ENCODE measurements at places on chromosomes 4 and X.

GRCh38 chrX:96379951-96380350 lies 304.7 kb upstream of the DIAPH2 start:
- no peak for ATAC-seq

- ATAC-seq = no peak
Measured at GRCh38 chr4:153122855-153123254, 81.4 kb upstream of the TRIM2 start.

DNA sequence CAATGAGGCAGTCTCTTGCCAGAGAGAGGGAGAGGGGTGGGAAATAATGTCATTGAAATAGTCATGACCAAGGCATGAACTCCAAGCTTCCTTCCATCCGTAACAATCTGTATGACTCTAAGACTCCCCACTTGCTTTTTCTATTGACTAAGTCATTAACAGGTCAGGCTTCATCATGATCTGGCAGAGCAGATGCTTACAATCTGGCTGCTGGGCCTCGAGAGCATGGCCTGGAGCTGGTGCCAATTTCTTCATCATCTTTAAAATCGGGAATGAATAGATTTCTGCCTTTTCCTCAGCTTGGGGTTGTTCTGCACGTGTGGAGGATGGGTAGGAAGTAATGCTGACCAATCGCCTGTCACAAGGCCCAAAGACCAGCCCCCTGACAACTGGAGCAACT lies 280.6 kb upstream of the CLNK start:
- no peak for ATAC-seq

GRCh38 chr4:65651751-65652150 lies 18.5 kb downstream of the EPHA5 start:
- no peak for ATAC-seq

DNA sequence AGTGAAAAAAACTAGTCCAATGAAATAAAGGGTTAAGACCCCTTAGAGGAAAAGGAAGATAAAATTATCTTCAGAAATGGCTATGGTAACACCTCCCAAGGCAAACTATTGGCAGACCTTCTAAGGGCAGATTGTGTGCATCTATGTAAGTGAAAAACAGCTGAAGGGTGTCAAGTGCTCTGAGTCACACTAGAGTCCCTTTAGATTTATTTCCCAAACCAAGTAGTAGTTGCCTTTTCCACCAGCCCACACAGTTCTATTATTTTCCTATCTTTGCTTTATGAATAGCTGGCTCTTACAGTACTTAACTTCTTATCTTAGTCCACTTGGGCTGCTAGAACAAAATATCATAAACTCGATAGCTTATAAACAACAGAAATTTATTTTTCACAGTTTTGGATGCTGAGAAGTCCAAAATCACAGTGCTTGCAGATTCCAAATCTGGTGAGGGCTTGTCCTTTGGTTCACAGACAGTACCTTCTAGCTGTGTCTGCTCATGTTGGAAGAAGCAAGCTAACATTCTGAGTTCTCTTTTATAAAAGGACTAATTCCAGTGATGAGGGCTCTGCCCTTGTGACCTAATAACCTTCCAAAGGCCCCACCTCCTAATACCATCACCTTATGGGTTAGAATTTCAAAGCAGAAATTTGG lies 143.6 kb downstream of the GRID2 start:
- ATAC-seq = no peak

- no peak for ATAC-seq
Measured at GRCh38 chr4:139851639-139852038, 186.0 kb downstream of the MGST2 start.

DNA sequence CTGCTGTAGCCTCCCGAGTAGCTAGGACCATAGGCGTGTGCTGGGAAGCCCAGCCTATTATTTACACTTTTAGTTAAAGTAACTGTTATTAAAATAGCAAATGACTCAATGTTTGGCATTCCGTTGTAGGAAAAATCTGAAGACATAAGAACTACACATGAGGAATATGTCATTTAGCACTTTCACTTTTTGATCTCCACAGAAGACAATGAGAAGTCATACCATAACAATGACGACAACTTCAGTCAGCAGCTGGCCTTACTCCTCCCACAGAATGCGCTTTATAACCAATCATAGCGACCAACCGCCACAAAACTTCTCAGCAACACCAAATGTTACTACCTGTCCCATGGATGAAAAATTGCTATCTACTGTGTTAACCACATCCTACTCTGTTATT lies 6.7 kb downstream of the GPR34 start:
- ATAC-seq = no peak

DNA sequence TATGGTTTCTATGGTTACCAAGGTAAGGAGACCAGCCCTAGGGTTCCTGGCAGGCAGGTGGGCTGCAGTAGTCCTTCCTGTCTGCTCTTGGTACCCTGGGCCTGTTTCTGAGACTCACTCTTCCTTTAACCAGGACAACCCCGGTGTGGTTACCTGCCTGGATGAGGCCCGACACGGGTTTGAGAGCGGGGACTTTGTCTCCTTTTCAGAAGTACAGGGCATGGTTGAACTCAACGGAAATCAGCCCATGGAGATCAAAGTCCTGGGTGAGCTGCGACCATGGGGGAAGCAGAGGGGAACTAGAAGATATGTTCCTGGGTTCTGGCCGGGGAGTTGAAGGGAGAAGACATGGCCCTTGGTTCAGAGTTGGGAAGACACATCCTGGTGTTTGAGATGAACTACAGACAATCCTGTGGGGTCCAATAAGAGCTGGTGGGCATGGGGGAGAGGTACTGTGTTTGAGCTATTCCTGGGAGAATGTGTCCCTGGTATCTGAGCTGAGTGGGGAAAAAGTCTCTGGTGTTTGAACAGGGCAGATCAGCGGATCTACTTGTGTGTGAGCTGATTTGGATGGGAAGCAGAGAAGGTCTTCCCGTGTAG lies 7.8 kb downstream of the UBA1 start:
- ATAC-seq = no peak

GRCh38 chr4:76256032-76256431 lies 4.5 kb downstream of the FAM47E start:
- no peak for ATAC-seq

DNA sequence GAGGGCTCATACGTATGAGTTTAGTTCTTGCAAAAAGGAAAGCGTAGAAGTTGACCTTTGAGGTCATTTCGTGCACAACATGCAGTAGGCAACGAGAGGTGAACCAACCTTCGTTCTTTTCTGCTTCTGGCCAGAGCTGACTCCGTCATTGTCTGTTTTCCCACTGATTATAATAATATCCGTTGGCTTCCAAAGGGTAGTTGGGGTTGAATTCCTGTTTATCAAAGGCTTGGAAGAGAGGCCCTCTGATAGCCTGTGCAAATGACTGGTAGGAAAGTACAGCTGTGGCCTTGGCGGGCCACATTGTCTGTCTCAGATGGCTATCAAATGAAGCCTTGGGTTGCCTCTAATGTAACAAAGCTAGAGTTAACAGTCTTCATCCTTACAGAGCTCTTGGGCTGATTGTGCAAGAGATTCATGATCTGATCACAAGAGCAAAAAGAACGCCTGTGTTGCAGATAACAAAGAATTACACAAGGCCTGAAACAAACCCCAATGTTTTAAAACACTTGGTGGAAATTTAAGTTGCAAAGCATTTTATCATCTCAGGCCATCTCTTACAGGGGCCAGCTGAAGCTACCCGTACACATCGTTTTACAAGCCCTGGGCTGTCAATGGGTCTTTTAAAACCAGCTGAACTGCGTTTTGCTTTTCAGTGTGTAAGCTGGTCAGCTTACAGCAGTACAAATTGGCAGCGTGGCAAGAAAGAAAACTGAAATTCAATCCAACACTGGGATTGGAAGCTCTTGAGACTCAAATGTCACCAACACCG lies 46.1 kb upstream of the FAM9C start:
- ATAC-seq = no peak

GRCh38 chrX:139967300-139967699 lies 2.0 kb upstream of the CXorf66 start:
- no peak for ATAC-seq

DNA sequence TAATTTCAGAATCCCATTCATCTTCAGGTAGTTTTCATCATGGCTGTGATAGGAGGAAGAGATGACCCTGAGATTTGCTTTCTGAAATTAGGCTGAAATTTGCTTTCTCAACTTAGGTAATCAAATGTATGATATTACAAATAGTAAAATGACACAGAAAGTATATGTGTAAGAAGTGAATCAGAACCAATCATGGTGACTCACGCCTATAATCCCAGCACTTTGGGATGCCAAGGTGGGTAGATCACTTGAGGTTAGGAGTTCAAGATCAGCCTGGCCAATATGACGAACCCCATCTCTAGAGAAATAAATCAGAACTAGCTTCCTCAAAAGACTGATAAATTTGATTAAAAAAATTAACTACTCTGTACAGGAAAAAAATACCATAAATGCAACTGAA lies 555.4 kb downstream of the STPG2 start:
- no peak for ATAC-seq

DNA sequence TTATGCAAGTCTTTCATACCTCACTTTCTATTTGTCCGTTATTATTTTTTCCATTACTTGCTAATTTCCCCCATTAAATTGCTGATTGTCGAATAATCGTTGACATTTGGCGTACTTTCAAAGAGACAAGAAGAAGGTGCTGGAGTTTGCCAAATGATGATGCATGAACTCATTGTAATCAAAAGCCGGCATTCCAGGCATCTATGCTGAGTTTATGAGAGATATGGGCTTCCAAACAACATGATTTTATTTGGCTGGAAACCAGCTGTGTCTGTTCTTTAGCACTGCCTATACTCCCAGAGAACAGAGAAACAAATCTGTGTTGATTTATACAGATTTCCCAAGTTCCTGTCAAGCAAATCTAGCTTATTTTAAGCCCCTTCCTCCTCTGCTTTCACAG lies 80.8 kb upstream of the RPS6KA3 start:
- no peak for ATAC-seq

DNA sequence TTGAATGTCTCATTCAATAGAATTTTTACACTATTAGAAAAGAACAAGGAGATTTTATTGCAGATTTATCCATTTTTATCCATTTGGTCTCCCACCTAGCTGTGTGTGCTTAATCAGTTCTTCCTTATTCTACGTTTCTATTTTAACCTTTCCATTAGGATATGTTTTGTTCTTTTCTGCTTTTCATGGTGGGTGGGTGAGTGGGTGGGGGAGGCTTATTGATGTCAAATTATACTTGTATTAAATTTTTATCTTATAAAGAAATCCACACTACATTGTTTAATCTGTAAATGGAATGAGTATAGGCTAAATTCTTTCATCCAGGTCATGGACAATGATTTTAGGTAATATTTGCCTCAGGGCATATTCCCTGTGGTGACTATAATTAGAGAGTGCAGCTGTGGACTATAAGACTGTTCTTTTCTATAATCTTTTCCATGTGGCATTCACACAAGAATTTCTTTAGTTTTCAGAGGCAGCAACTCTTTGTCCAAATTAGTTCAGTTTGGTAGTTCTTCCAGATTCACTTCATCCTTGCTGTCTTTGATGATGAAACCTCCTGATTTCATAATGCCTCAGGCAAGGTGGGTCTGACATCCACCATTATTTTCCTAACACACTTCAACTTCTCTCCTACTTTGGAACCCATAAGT lies 2451.8 kb downstream of the PCDH7 start:
- ATAC-seq = no peak

- ATAC-seq = no peak
Measured at GRCh38 chr4:124111411-124111810, 601.1 kb downstream of the ANKRD50 start.

DNA sequence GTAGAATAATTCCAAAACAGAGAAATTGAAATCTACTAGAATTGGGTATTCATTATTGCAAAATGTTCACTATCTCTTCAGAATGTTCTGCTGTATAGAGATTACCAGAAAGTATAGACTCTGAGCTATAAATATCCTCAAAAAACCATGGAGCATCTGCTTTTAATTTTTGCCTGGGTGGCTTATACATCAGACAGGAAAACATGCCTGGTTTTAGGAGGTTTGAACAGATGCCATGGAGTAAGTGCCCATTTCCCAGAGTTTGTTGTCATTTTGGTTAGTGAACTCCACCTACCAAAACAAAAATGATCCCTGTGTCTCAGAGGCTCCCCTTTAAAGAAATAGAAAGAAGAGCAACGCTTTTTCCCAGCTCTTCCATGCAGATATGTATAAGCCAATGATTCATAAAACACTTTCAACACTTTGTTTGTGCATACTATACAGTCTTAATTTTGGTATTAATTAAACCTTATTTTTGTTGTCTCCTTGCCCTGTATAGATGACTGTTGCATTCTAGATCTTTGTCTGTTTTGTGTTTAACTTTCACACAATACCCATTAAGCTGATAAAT lies 68.7 kb downstream of the MEPE start:
- no peak for ATAC-seq

DNA sequence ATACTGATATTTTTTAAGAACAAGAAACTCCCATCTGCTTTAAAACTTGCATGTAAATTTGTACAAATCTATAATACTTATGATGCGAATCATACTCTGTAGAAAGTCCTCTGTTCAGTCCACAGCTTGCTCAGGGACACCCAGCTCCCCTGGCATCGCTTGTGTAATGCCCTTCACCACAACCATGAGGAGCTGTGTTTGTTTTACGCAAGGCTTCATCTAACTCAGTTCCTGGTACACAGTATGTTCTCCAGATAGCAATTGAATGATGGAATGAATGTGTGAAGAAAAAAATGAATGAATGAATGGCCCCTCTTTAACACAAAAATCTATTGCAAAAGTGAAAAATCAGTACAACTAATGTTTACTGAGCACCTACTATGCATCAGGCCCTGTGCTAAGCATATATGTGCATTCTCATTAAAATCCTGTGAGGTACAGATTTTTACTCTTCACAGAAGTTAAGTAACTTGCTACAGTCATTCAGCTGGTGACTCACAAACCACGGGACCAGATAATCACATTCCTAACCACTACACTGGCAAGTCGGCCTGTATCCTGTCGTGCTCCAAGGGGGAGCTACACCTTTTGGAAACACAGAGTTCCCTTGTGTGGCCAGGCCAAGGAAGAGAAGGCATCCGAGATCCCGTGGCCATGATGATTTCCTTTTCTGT lies 58.7 kb upstream of the KDR start:
- peak; percentile 90 for ATAC-seq

DNA sequence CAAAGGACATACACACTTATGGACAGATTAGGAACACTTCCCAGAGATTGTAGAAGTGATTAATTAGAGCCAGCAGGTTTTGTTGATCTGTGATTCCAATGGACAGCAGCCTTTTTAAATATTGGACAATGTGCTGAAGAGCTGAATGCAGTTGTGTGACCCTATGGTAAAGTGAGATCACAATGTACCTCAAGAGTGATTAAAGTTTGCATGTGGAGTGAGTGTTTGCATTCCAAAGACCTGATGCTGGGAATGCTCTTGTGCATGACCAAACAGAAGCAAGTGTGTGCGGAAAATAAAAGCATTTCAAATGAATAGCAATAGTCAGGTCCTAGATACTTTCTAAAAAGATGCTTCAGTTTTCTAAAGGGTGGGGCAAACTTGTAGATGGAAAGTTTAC lies 154.1 kb downstream of the BANK1 start:
- ATAC-seq = no peak

Measured in esophagus mucosa (tissue), 1 donor.